Stimulated activated CD4-positive, alpha-beta T cell treated with anti-CD3 and anti-CD28 coated beads, Interleukin-15, amount 100 ng/mL, for 48 hours (primary cell): ENCODE measurements at places on chromosomes 1 and 21.
A peak's percentile ranks its signal among the peaks of the same experiment; 100 is the strongest.

DNA sequence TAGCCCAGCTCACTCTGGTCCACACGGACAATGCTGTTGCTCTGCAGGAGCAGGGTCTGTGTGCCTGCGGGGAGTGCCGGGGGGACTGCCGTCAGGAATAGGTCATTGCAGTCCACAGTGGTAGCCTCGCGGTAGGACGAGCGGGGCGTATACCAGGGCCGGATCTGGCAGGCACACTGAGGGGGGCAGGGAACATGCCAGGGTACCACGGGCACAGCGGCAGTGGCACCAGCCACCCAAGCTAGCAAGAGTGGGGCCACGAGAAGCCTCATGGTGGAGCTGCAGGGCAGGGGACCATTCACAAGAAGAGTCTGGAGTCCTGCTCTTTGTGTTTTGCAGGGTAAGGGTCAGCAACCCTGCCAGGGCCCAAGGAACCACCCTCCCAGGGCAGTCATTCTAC is 65.8 kb downstream of the LRRN2 start:
- no peak for DNase-seq

DNA sequence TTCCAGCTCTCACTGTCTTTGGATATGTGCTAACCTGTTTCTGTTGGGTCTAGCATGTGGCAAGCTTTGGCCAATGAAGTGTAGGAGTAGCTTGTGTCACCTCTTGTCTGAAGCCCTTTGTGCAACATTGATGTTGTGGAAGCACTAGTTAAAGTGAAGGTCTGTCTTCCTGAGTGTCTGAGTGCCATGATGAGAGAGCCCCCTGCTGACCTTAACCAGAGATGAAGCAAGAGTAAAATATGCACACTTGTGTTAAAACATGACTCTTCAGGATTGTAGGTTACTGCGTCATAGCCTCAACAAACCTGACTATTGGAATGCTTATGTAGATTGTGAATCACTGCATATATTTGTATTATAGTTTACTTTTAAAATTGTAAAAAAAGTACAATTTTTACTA is 103.7 kb downstream of the NCAM2 start:
- no peak for DNase-seq

DNA sequence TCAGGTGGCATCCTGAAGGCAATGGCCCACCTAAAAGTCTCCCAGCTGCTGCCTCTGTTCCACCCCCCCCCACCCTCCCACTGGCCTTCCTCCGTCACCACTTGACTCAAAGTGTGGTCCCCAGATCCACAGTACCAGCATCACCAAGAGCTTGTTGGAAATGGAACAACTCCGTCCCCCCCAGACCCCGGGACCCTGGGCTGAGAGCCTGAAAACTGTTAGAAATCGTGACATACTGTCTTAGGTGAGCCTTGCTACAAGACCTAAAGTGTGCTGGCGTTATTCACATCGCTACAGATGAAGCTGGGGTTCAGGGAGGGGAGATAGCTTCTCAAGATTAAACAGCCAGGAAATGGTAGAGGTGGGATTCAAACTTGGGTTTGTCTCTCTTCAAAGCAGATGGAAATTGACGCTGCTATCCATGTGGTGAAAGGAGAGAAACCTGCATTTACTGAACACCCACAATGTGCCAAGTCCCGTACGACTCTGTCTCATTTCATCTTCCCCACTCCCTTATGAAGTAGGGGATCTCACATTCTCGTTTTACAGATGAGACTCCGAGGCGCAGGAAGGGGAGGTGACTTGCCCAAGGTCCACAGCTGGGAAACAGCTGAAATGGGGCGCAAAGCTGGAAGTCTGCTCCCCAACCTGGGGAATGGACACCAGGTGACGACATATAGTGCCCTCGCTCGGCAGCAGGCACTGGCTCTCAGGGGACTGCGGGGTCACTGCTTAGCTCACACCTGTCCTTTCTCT is 52.8 kb upstream of the IFFO2 start:
- no peak for DNase-seq

DNA sequence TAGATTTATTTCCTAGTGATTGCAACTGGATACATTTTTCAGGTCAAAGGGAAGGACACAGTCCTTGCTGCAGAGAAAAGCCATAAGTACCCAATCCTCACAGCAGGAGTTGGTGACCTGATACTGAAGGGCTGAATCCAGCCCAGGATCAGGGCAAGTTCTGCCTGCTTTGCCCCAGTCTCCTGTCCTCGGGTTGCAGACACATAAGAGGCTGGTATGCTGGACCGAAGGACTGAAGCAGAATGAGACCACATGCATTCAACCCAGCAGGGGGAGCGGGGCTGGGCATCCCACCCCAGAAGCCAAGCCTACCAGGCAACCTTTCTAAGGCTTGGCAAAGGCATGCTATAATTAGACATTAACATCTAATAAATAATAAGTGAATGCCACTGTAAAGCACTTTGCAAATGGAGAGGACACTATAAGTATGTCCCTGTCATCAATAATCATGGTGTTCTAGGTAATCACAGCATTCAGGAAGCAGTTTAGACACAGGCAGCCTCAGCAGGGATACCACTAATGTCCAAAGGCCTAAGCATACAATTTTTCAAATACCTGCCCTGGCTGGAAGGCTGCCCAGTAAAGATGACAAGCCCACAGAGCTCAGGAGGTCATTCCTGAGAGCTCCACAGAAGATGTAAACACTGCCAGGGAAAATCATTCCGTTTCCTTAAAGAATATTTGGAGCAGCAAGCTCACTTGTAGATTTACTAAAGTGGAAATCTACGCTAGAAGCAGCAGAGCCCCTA is 47.6 kb downstream of the KRTAP19-8 start:
- DNase-seq, result no peak

GRCh38 chr1:46019348-46019747 is 113.1 kb downstream of the PIK3R3 start:
- no peak for DNase-seq

GRCh38 chr1:174269989-174270651 is 110.8 kb downstream of the RABGAP1L start:
- no peak for DNase-seq

GRCh38 chr1:59391212-59392179 is 94.6 kb downstream of the FGGY start:
- no peak for DNase-seq

DNA sequence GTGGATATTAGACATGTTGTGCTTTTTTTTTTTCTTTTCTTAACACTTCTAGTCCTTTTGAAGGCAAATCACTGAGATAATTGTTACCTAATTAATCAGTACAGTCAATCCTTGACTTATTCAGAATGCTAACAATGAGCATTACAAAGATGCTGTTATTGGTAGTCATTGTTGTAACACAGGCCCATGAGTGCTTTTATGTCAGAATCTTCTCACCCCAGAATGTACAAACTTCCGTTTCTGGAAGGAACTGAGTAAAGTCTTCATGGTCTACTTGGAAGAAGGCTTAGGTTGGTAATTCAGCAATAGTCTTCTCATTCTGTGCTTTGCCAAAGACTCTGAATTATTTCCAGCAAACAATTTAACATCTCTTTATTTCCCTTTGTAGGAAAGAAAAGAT is 3.1 kb downstream of the KCNK1 start:
- no peak for DNase-seq

GRCh38 chr1:159214149-159214760 is 9.6 kb downstream of the ACKR1 start:
- DNase-seq, result peak; percentile 32

GRCh38 chr21:42747746-42748351 is 94.4 kb downstream of the PDE9A start:
- no peak for DNase-seq

- DNase-seq, result no peak
These were observed 44.6 kb downstream of the MIGA1 start for GRCh38 chr1:77824079-77824478.

GRCh38 chr1:145960468-145961108 is 2.8 kb upstream of the LIX1L start:
- no peak for DNase-seq

GRCh38 chr1:39635205-39635870 is 4.1 kb downstream of the HEYL start:
- no peak for DNase-seq

DNA sequence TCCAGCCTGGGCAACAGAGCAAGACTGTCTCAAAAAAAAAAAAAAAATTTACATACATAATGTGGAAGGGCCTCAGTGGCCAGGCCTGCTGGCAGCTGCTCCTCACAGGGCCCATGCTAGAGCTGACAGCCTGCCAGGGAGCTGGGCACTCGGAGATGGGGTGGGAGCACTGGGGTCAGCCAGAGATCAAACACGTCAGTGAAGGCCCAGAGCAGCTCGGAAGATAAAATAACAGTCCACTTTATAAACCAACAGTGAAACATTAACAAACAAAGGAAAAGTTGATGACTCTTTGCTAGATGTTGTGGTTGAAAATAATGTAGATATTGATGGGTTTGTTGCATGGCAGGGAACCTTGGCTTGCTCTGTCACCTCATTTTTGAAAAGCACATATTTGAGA is 42.7 kb downstream of the ATP5PF start:
- DNase-seq, result no peak

DNA sequence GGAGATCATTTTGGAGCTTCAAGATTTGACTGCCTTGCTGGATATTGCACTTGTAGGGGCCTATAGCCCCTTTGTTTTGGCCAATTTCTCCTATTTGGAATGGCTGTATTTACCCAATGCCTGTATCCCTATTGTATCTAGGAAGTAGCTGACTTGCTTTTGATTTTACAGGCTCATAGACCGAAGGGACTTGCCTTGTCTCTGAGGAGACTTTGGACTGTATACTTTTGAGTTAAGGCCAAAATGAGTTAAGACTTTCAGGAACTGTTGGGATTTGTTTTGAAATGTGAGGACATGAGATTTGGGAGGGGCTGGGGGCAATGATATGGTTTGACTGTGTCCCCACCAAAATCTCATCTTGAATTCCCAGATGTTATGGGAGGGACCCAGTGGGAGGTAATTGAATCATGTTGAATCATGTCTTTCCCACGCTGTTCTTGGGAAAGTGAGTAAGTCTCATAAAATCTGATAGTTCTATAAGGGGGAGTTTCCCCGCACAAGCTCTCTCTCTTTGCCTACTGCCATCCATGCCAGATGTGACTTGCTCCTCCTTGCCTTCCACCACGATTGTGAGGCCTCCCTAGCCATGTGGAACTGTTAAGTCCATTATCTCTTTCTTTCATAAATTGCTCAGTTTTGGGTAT is 276.1 kb downstream of the LMX1A start:
- no peak for DNase-seq

GRCh38 chr1:36166136-36166535 is 10.2 kb downstream of the MAP7D1 start:
- DNase-seq, result no peak

- DNase-seq, result no peak
These were observed 5.8 kb downstream of the TRIM11 start for GRCh38 chr1:228400692-228401454.

DNA sequence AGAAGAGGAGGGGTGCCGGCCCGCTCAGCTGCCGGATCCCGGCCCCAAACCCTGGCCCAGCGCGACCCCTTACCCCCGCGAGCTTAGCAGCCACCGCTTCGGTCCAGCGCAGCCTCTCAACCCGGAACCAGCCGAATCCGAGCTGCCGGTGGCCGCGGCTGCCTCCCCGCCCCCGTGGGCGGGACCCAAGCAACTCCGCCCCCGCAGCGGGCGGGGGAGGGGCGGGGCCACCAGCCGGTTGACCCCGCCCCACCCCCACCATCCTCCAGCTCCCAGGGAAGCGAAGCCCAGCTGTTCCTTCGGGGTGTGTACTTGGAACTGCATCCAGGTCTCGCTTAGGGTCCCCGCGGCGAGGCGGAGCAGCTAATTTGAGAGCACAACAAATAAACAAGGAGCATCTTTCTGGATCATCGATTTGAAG is at the start of gene TRIM62:
TRIM62 (minus strand) TSS at position 123 of the 421 bp plus-strand sequence. CDS start 611 bp downstream, outside the sequence.
- DNase-seq, result peak; percentile 59

DNA sequence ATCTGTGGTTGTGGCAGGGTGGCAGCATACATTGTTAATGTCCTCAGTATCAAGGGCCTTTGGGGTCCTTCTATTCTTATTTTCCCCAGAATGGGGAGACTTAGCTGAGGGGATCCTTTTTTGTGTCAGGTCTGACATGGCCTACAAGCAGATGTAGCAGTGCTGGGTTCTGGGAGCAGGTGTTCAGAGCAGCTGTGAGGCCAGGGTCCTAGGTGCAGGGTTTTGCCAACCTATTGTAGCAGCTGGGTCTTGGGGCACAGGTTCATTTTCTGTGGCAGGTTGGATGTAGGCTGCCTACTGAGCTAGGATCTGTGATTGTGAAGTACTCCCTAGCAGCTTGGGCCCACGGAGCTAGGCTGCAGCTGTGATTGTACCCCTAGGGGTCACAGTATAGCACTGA is 60.1 kb downstream of the DIPK1A start:
- DNase-seq, result no peak

DNA sequence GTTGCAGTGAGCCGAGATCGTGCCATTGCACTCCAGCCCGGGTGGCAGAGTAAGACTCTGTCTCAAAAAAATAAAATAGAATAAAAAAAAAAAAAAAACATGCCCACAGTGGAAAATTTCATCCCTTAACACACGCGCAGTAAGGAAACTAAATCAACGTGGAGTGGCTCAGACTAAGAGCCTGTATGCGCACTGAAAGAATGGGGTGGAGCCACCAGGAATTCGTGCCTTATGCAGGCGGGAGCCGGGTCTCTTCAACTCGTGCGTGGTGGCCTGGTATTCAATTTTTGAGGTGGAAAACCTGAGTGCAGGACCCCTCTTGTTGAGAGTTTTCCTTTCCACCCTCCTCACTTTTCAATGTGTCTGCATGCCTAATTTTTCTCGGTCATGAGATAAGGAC is 22.1 kb upstream of the CREG1 start:
- no peak for DNase-seq

DNA sequence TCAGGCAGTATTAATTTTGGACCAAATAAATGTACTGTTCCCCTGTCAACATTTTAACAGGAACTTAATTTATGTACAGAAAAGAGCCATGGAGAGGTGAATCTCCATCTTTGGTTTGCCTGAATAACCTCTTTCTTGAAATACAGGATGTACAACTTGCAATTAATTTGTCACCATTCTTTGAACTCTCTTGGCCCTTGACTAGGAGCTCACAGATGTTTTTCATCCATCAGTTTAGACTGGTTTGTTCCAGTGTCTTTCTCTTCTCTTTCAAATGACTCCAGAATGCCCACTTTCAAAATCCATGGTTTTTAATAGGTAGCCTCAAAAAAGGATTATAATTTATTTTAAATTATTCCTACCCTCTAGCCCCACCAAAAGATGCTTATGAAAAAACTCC is 5.0 kb downstream of the MAP3K7CL start:
- DNase-seq, result no peak

- DNase-seq, result no peak
These were observed 6.0 kb downstream of the TENT5B start for GRCh38 chr1:27006683-27007082.

- DNase-seq, result no peak
These were observed 89.0 kb upstream of the ACTL8 start for GRCh38 chr1:17665950-17666720.

DNA sequence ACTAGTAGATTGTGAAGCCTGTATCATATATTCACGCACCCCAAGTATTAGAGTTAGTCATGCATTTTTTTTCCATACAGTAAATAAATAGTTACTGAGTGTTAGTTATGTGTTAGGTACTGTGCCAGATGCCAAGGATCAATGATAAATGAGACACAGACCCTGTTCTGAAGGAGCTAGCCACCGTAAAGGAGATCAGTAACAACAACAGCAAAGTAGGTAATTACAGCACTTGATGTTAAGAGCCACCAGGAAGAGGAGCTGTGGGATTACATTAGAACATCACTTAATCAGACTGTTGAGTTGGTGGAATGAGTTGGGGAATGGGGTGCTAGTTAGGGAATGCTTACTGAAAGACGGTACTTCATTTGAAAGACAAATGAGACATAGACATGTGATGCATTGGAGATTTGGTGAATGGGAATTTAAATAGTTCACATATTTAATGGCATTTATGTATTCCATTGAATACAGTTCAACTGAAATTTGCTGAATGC is 21.0 kb downstream of the PRKAA2 start:
- DNase-seq, result no peak

- DNase-seq, result no peak
These were observed 32.1 kb downstream of the SH3BP5L start for GRCh38 chr1:248793592-248793991.
